ENCODE measurements at places on chromosomes 7 and 10.

DNA sequence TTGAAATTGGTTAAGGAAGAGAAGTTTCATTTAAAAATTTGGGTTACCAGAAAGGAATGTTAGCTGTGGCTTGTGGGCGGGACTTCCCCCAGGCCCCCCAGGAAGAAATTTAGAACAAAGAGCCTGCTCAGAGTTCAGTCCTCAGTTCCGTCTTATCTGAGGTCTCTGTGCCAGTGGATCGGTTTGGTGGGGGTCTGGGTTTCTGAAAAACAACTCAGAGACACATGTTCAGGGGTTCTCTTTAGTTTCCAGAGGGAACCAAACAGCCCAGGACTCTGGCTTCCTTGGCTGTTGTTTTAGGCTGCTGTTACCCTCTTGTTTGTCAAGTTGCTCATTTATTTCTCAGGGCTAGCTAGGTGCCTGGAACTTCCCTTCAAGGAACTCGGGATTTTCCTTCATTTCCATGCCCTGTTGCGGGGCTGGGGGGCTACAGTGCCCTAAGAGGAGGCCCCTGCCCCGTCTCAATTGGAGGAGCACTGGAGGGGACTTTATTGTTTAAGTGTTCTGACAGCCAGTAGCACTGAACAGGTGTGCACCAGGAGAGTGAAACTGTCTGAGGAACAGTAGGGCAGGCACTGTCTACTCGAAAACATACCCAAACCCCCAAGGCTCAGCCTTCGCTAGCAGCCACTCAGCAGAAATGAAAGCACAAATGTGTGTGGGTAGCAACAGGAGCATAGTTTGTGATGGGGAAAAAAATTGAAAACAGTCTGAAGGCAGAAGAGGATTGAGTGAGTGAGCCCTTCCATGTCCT, 59.9 kb downstream of the ALOX5 start:
- no peak for DNase-seq

GRCh38 chr7:138400400-138400886, 59.6 kb upstream of the TRIM24 start:
- DNase-seq = no peak

- DNase-seq = no peak
These were observed 42.1 kb upstream of the EMX2 start for GRCh38 chr10:117500456-117500855.

DNA sequence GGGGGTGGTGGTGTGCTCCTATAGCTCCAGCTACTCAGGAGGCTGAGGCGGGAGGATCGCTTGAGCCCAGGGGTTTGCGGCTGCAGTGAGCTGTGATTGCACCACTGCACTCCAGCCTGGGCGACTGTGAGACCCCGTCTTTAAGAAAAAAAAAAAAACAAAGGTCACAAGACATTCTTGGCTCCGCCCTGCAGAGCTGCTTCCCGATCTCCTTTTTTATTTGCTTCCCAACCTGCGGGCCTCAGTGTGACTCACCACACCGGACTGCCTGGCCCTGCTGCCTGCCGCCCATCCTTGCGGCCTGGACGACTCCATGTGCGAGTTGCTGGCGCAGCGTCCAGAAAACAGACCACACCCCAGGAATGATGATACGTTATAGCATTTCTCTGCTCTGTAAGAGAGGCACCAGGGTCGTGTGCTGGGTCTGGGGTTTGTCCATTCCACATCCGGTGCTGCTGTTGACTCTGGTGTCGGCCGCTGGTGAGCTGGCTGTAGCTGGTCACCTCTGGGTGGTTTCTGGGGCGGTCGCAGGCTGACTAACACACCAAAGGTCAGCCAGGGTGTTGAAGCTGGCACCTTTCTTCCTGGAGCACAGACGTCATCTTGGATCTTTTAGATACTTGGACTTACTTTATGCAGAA, 123.6 kb downstream of the TCF7L2 start:
- no peak for DNase-seq

- DNase-seq = no peak
These were observed 66.7 kb downstream of the PRKG1 start for GRCh38 chr10:51141010-51141409.

GRCh38 chr7:114138587-114138986, 219.8 kb upstream of the PPP1R3A start:
- DNase-seq = no peak

DNA sequence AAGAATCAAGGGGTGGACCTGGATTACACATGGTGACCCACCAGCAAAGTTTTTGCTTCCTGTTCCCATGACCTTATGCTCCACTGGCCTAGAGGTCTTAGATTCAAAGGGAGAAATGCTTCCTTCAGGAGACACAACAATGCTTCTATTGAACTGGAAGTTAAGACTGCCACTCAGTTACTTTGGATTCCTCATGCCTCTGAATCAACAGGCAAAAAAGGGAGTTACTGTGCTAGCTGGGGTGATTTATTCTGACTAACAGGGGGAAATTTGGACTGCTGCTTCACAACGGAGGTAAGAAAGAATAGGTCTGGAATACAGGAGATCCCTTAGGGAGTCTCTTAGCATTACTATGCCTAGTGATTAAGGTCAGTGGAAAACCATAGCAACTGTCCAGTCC, 10.3 kb downstream of the TMEM229A start:
- DNase-seq = no peak

- DNase-seq = no peak
These were observed 136.3 kb downstream of the DPY19L1 start for GRCh38 chr7:34900891-34901513.

GRCh38 chr10:118569882-118570252, 25.6 kb downstream of the PRLHR start:
- no peak for DNase-seq

DNA sequence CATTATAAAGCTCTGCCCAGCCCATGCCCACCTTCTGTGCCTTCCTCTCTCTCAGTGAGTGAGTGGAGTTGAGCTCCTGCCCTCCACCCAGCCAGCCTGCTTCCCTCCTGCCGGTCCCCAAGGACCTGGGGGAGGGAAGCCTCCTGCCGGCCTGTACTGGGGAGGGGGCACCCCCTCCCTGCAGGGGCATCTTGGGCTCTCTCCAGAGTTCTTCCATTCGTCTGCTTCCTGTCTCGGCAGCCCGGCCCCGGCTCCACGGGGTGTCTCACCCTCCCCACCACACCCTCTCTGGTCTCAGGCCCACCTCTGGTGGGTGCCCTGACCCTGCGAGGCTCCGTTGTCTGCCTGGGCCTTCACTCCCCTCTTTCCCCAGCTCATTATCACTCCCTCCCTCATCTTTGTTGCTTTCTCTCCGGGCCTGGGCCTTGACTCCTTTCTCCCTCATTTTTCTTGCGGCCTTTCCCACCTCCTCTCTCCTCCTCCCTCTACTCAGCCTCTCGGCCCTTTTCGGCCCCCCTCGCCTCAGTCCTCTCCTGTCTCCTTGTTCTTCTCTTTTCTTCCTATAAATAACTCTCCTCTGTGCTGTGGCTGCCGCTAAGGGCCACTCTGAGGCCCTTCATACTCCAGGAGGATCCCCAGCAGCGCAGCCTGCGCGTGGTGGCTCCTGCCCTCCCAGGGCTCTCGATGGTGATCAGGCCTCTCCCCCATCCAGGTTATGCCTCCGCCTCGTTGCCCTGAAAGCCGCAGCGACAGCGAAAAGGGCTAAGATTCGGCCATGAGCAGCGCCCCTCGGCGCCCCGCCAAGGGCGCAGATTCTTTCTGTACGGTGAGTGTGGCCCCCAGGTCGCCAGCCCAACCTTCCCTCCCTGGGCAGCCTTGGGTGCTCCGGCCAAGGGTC, 2.1 kb downstream of the SLC4A2 start:
- DNase-seq = no peak

DNA sequence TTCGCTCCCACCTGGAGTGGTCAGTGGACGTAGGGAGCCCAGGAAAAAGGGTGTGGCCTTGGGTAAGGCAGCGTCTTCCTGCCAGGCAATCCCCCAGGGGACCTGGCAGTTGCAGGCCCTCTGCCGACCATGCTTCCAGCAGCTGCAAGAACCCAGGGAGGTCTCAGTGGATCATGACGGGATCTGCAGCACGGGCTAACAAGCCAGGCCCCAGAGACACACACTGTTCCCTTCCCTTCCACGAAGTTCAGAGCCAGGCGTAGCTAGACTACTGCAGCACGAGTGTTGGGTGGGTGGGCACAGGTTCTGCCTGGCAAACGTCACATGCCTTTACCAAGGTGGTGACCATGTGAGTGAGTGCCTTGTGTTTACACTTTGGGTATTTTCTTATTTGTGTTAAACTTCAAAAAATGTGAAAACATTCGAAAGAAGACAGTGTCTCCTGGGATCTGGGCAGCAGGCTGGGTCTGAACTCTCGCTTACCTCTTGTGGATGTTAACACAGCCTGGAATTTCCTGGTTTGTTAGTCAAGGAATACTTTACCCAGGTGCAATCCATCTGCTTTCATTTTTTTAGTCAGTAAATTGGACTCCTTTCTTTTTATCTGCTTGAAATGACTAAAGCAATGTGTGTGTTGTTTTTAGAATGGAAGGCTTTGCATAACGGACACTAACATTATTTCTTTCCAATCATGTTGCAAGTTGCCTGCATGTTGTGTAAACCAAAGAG, 48.2 kb upstream of the VIPR2 start:
- DNase-seq = no peak

DNA sequence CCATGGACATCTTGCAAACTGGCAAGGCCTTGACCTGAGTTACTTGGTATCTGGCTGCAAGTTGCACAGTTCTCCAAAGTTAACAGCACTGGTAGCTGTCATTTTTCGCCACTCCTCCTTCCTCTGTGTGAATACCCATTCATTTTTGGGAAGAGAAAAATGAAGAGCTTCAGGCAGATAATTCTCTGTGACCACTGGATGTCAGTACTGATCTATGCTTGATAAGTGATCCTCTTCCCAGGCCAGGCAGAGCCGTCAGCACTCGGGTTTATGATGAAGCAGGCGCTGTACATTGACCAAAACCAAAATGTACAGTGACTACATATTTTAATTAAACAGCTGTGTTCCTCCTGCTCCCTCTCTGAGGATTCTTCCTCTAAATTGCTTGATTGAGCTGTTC, 55.9 kb upstream of the PDZD8 start:
- peak; percentile 45 for DNase-seq

GRCh38 chr7:9709216-9709615, 1264.5 kb upstream of the PHF14 start:
- DNase-seq = no peak

DNA sequence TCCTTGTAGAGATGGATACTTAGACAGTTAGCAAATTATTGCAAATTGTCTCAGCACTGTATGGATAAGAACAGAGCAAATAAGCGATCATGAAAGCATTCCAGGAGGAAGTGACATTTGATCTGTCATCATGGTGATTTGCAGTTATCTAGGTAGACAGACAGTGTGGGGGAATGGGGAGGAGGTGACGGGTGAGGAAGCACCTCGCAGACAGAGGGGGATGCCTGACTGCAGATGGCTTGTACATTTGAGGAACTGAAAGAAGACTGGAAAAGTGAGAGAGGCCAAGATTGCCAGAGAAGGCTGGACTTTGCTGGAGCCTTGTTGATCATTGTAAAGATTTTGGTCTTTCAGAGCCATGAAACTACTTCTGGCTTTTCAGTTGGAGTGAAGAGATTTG, 318.2 kb upstream of the CELF2 start:
- peak; percentile 33 for DNase-seq

DNA sequence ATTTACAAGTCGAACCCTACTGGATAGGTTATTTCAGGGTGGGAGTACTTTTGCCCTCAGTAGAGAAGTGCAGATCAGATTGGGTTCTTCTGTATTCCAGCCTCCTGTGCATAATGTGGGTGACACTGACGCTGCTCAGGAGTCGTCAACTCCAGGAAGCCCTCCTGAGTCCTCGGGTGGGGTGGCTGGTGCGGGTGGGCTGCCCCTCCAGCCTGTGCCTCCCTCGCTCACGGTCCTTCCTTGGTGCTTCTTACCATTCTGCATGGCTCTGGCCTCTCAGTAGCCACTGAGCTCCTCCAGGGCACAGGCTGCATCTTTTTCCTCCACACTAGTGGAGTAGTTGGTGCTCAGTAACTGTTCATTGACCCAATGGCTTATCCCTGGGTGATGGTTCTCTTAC, 4.3 kb downstream of the CDH23 start:
- DNase-seq = no peak

GRCh38 chr7:12524794-12525386, 45.6 kb upstream of the SCIN start:
- DNase-seq = peak; percentile 77

DNA sequence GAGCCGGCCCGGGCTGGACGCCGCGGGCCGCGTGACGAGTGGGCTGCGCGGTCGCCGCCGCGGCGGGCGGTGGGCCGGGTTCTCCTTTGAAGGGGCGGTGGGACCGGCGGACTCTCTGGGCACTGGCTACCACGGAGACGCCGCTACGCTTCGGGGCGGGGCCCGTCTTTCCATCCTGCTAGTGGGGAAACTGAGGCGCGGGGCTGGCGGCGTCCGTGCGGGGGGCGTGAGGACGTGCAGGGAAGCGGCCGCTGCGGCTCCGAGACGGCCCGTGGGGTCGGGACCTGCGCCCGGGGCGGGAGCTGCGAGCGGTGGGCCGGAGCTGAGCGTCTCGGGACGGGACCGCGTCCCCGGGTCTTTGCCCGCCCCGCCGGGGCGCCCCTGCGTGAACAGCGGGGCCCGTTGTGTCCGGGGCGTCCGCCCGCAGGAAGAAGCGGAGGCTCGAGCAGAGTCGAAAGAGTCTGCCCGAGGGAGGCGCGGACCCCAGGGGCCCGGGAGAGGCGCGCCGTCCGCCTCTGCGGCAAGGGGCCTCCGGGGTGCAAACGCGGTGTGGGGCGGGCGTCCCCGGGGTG, 548 bp upstream of the BNIP3 start:
- DNase-seq = no peak

DNA sequence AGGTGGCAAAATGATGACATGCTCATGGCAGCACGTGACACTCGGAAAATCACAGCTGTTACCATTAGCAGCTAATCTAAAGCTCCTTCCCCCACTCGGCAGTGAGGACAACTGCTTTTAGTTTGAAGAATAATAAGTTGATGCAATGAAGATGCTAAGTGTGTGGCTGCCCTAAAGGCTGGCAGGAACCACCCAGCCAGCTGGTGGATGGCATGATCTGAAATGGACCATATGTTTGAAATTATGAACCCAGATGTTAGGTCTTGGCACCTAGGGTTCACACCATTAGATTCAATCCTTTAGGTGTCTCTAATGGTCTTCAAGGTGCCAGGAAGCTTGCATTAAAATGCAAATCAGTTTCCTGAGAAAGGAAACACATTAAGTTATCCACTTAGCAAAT, 230.1 kb downstream of the WDR11 start:
- DNase-seq = no peak

DNA sequence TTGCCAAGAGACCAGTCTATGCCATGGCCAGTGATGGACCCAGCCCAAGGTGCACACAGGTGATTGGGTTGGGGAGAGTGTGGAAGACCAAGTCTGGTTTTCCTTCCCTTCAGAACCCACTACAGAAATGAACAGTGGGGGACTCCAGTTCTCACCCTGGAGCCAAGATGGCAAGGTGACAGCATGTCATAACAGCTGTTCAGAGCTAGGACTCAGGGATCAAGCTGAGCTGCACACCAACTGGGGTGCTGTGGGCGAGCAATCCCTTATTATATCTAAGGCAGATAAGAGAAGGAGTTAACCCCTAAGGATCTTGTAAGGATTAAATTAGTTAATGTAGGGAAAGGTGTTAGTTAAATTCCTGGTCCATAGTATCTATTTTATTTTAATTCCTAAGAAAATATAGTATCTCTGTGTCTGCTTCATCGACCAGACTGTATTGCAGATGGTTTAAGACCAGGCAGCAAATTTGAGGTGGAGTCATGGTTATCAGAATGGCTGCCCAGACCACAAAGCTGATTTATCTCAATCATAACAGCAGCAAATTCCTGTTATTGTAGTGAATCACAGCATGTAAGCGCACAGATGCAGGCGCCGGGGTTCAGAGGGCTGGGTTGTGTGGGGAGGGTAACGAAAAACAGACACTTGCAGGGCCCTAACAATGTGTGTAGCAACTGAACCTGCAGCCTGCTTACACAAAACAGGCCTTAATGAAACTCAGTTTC, 208.7 kb upstream of the ZNF32 start:
- no peak for DNase-seq

GRCh38 chr7:88104732-88105131, 115.1 kb downstream of the SRI start:
- DNase-seq = no peak
